Lung (tissue), 17 donors: ENCODE measurements at places on chromosomes 13 and 19. TPM values are rescaled to one million over a fixed set of nuclear protein-coding genes. Genes with fewer than 3 reads are reported as not detected.

The PEX11G gene
- total RNA-seq: 4.1 TPM

The RBM26 gene
- 30.5 TPM for total RNA-seq

The LPAR6 gene
- 13.3 TPM for total RNA-seq

The APC2 gene
- total RNA-seq: 0.15 TPM

The CFAP97D2 gene
- total RNA-seq: 1.3 TPM

The IGSF23 gene
- not detected for total RNA-seq

The PROZ gene
- total RNA-seq: not detected

The LILRA1 gene
- 8.3 TPM for total RNA-seq

The SERPINE3 gene
- total RNA-seq: not detected

DNA sequence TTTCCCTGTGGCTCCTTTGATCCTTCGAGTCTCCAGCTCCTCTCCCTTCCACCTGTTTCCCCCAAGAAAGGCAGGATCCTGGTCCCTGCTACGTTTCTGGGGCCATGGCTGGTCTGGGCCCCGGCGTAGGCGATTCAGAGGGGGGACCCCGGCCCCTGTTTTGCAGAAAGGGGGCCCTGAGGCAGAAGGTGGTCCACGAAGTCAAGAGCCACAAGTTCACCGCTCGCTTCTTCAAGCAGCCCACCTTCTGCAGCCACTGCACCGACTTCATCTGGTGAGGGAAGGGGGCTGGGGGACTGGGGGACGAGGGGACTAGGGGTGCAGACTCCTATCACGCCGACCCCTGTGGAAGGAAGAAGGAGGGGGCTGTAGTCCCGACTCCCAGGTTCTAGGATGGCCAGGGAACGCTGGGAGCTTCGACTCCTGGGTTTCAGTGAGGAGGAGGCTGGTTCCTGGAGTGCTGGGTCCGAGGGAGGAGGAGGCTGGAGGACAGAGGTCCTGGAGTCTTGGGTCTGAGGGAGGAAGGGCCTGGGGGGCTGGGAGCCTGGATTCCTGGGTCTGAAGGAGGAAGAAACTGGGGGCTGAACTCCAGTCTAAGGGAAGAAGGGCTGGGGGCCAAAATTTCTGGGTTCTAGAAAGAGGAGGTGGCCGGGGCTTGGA is 524 bp downstream of the PRKCG start:
- no peaks in the 10 kb centered on the region for H3K4me1 ChIP-seq
- no peak overlapping the region for H3K4me3 ChIP-seq
- no peaks in the 10 kb centered on the region for H3K36me3 ChIP-seq
- peaks cover 2% of the 10 kb centered on the region for H3K27me3 ChIP-seq
- no peak overlapping the region for H3K27ac ChIP-seq

GRCh38 chr13:28044608-28045007 is 55.8 kb downstream of the FLT3 start:
- DNase-seq: no peak
- no peak overlapping the region for H3K4me3 ChIP-seq
- H3K27ac ChIP-seq: no peak overlapping the region

DNA sequence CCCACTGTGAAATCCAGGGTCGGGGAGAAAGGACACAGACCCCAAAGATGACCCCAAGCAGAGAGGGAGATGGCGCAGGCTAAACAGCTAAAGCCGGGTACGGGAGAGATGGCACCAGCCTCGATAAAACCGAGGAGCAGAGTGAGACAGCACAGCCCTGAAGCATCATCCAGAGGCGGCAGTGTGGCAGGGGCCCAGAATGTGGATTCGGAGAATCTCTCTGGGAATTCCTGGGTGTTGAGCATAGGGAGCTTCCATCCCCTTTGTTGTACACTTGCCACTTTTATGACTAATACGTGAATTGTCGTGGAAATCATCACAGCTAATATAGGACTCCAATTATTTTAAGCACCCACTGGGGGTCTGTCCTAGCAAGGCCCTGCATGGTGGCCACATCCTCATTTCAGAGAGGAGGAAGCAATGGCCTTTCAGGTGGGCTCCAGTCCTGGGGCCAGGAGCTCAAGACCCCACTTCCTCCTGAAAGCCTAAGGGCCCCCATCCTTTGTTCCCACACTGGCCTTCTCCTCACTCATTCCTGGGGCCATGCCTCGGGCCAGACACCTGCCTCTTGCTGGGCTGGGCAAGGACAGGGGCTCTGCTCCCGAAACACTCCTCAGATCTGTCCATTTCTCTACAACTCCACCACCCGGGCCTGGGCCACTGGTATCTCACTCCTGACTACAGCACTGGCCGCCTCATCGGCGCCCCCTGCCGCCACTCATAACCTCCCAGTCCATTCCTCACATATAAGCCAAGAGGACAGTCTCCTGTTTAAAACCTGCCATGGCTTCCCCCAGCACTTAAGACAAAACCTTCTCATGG is 29.3 kb upstream of the ATP1A3 start:
- H3K4me1 ChIP-seq: peaks cover 14% of the 10 kb centered on the region
- H3K27ac ChIP-seq: no peak overlapping the region
- no peak for DNase-seq
- no peak overlapping the region for H3K4me3 ChIP-seq
- no peaks in the 10 kb centered on the region for H3K36me3 ChIP-seq

DNA sequence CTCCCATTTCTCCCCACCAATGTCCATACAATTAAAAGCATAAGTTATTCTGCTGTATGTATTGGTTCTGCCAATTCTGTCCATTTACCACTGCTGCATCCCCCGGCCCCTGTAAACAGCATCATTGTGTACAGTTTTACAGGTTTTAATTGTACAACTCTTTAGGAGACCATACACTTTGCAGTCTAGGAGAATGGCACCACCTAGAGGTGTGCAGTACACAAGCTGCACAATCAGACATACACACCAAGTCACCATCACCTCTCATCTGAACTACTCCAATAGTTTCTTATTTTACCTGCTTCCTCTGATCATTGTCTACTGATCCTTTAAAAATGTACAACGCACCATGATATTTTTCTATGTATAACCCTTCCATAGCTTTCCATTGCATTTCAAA is 855.9 kb upstream of the KLHL1 start:
- DNase-seq: no peak
- no peak overlapping the region for H3K27ac ChIP-seq
- no peaks in the 10 kb centered on the region for H3K27me3 ChIP-seq
- H3K4me3 ChIP-seq: no peak overlapping the region
- H3K36me3 ChIP-seq: no peaks in the 10 kb centered on the region
- no peaks in the 10 kb centered on the region for H3K4me1 ChIP-seq

DNA sequence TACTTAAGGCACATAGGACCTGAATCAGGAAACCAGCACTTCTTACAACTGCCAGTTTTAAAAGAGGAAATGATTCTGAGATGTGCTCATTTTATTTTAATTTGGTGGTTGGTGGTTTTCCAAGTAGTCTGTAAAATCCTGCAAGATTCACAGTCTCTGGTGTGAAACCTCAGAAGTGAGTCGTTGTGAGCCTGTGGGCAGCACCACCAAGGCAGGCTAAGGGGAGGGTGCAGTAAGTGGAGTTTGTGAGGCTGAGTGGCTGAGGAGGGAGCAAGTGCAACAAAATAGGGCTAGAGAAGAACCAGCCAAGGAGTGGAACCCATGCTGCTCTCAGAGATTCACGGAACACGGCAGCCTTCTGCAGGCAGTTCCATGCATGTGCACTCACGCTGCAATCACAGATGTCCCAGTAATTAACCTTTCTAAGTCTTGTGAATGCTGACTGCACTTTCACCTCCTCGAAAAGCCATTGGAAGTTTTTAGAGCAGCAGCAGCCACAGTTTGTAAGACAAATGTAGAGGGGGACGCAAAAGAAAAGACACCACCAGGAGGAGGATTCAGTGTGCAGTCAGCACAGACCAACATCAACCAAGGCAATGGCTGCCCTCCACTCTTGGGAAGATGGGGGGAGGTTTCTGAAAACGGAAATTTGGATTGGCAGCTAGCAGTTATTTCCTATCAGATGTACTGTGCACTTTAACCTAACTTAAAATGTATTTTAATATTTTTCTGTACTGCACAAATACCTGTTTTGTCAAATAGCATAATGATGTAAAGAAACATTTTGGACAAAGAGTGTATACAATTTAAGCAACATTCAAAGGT is 44.9 kb downstream of the ESD start:
- H3K4me3 ChIP-seq: no peak overlapping the region
- no peaks in the 10 kb centered on the region for H3K4me1 ChIP-seq

- no peak overlapping the region for H3K4me3 ChIP-seq
- no peaks in the 10 kb centered on the region for H3K4me1 ChIP-seq
- no peak overlapping the region for H3K27ac ChIP-seq
- no peaks in the 10 kb centered on the region for H3K36me3 ChIP-seq
Observed at GRCh38 chr13:102267191-102267590, 134.7 kb downstream of the FGF14 start.

DNA sequence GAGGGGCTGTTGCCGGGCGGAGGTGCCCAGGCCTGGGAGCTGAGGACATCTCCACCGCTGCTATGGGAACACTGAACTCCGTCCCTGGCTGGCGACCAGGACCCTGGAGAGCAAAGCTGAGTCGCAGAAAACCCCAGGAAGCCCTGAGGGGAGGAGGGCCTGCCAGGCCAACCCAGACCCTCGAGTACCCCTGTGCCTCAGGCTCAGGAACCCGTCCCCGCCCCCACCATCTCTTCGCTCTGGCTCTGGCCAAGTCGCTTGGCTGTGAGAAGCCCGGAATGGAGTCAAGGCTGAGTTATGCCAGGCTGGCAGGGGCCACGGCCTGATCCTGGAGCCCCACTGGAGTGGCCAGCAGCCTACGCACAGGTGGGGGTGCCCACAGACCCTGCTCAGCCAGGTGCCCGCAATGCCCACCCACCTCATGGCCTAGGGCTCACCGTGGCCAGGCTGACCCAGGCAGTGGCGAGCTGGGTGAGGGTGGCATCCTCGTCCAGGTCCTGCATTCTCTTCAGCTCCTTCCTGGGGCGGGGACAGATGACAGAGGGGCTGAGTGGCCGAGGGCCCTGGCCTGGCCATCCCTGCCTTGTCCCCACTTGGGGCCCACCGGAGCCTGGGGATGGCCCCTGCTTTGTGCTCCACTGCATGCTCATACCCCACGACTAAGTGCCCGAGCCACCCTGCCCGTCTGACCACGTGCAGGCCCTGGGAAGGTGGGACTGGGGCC is 8.5 kb upstream of the CERS1 start:
- no peak overlapping the region for H3K4me3 ChIP-seq
- H3K4me1 ChIP-seq: no peaks in the 10 kb centered on the region
- peaks cover 73% of the 10 kb centered on the region for H3K36me3 ChIP-seq
- DNase-seq: no peak
- H3K27me3 ChIP-seq: no peaks in the 10 kb centered on the region

DNA sequence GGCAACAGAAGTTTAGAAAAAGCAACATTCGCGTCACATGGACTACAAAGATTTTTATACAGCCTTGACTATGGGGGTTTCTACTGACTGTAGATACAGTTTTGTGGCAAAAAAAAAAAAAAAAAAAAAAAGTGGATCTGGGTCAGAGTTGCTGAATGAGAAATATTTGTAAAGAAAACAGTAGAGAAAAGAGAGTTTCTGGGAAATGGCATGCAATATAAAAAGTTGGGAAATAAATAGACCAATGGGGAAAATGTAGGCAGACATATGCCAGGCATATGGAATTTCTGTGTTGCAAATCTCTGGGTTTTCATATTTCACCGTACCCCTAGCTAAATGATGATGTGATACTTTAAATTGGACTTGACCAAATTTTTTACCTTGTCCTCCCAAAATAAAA is 315.3 kb downstream of the EFNB2 start:
- DNase-seq: no peak
- no peaks in the 10 kb centered on the region for H3K4me1 ChIP-seq
- no peaks in the 10 kb centered on the region for H3K36me3 ChIP-seq
- no peaks in the 10 kb centered on the region for H3K27me3 ChIP-seq

DNA sequence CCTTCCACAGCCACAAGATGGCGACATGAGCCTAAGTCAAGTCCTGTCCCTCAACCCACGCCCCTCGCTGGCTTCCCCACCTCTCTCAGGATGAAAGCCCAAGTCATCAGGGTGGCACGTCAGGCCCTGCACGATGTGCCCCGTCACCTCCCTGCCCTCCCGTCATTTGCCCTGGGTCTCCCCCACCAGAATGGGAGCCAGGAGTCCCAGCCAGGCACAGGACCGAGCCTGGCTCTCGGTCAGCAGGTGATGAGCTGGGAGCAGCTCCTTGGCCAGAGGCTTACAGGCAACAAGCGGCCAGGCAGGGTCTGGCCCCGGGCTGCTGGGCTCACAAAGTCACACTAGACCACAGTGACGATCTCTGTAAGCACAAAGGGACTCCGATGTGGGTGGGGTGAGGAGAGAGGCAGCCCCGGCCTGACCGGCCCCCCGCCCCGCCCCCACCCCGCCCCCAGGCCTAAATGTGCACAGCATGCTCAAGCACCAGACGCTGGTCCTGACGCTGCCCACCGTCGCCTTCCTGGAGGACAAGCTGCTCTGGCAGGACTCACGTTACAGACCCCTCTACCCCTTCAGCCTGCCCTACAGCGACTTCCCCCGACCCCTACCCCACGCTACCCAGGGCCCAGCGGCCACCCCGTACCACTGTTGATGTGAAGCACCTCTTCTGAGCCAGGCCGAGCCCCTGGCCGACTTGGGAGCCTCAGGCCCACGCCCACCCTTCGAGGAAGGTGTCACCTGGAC is 7.3 kb downstream of the MRPL4 start:
- peak; percentile 90 for DNase-seq
- peaks cover 18% of the 10 kb centered on the region for H3K36me3 ChIP-seq
- no peaks in the 10 kb centered on the region for H3K4me1 ChIP-seq
- no peak overlapping the region for H3K27ac ChIP-seq
- H3K27me3 ChIP-seq: no peaks in the 10 kb centered on the region

- no peak overlapping the region for H3K27ac ChIP-seq
- DNase-seq: no peak
- H3K27me3 ChIP-seq: no peaks in the 10 kb centered on the region
- no peaks in the 10 kb centered on the region for H3K4me1 ChIP-seq
- H3K36me3 ChIP-seq: peaks cover 3% of the 10 kb centered on the region
- H3K4me3 ChIP-seq: no peak overlapping the region
Observed at GRCh38 chr19:40775632-40776022, 306 bp downstream of the MIA start.
